ENCODE measurements at places on chromosomes 3 and 15.

DNA sequence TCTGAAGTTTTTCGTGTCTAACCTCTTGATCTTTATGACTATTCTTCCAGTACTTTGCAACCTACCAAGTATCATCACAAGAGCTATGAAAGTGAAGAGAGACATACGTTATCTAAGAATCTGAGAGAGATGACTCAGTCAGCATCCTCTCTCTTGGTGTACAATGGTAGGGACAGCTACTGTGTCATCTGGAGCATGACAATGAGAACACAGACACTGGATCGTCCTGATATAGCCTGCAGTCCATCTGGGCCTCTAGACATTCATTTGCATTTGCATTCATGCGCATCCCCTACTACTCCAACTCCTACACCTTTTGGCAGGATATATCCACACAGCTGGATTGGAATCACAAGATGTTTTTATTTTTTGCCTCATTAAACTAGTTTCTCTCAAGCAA, 115.2 kb downstream of the PEX5L start:
- no peak for DNase-seq

DNA sequence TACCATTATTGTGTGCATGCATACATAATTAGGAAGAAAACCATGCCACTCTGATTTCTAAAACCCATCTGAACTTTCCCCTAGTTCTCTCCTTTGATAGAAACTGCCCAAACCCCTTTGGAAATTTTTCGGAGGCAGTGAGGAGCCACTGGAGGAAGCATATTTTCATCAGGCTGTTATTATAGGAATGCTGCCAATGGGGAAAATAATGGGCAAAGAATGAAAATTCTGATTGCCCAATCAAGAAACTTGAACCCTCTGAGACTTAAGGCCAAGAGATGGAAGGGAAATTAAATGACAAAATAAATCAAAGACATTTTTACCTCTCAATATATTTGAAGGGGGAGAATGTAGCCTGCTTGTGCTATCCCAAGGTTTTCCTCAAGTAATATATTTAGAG, 376.0 kb upstream of the PDZRN3 start:
- no peak for DNase-seq

DNA sequence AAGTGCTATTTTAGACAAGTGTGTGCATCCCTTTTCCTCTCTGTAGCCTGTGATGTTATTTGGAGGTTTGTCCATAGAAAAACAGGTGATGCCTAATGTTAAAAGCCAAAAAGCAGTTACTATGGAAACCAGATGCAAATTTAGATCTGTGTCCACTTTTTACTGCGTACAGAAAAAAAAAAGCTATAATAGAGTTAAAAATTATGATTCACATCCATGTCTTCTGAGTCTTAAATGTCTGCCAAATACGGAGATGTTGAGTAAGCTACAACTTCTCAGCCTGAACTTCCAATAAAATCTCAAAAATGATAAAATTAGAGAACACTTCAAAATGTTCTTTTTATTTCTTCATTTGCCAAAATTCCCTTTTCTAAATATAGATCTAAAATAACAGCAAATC, 74.2 kb upstream of the GAP43 start:
- no peak for DNase-seq

DNA sequence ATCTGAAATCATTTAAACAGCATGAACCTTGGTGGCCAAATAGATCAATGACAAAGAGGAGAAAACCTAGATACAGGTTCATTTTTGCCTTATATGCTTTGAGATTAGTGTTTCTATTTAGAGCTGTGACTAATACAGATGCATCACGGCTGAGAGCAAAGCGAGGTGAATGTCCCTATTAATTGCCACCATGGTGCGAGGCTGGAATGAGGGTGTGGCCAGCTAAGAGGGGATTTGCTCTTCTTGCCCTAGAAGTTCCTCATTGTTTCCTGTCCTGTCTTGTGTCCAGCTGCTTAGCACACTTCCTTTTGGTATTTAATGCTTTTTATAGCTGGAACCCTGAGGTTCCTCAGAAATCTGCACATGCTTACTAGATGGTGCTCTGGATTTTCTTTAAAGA, 339.1 kb upstream of the RGMA start:
- no peak for DNase-seq

DNA sequence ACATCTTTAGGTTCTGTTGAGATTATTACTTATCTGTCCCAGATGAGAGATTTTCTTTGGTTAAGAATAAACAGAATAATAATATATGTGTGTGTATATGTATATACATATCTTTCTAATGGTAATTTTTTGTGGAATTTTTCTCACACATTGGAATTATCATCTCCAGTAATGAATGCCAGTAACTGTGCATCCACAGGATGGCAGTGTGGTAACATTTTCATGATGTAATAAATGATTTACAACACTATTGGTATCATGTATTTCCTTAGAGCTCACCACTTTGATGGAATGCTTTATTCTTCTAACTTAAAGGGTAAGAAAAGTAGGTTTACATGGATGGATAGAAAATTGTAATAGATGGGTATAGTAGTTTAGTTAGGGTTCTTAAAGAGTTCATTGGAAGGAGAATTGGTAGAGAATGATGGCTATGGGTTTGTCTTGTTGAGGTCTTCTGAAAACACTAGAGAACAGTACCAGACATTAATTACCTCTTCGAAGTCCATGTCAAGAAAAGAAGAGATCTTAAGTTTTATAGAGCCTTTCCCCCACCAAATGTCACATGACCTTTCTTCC, 78.1 kb downstream of the STT3B start:
- no peak for DNase-seq

DNA sequence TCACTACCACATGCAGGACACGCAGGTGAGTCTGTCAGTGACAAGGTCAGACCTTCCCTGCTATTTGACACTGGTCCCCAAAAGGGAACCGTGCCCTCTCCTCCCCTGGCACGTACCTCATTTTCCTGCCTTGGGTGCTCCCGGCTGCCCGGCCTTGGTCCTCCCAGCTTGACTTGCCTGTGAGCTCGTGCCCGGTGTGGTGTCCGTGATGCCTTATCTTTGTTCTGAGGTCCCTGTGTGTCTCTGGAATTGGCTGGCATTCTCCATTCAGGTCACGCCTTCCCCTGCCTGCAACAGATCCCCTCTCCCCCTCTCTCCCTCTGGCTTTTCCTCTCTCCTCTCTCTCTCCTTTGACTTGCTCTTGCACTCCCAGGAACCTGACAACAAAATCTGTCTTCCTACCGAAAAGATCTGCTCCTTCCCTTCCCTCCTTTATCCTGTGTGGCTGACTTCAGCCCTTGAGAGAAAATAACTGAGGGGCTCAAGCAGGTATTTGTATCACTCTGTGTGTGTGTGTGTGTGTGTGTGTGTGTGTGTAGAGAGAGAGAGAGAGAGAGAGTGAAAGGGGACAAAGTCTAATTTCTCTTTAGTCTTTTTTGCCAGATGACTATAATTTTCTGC, at the start of gene MASP1:
Gene MASP1, minus strand, starts transcription at position 226 of the 621 bp plus-strand sequence. Its CDS starts 105 bp downstream, at position 121.
- DNase-seq = no peak

DNA sequence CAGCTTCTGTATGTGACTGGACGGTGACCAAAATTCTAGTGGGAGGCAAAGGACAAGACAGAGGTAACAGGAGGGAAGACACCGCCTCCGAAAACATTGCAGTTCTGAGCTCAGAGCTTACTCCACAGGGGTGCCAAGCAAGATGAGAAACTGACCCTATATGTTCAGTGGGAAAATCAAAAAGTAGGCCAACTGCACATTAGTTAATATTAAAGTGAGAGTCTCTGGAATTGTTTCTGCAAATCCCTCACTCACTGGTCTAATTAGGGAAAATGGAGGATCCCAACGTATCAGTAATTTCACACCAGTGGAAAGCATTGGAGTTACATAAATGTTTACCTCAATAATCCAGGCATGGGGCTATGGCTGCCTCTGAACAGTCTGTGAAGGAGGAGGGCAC, 313.3 kb upstream of the KCNH8 start:
- DNase-seq = no peak

DNA sequence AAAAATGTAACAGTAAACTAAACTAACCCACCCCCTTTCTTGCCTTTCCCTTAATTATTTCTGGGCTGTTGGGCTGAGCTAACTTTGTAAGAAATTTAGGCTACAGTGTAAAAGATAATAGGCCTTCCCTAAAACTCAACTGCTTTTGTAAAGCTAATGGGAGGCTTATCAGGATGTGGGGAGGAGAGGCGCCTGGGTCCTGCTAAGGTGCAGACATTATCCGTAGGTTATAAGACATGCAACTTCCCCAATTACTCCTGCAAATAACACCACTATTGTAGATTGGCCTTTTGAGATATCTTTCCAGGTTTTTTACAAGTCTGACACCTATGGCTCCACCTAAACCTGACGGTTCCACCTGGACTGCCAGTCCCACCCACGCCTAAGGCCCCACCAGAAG, 88.3 kb downstream of the NPAP1 start:
- no peak for DNase-seq

GRCh38 chr3:11846281-11847266, at the start of gene TAMM41:
TAMM41 (minus strand) TSS chr3:11846885; CDS start chr3:11846636, 249 bp downstream.
- DNase-seq = peak; percentile 88

DNA sequence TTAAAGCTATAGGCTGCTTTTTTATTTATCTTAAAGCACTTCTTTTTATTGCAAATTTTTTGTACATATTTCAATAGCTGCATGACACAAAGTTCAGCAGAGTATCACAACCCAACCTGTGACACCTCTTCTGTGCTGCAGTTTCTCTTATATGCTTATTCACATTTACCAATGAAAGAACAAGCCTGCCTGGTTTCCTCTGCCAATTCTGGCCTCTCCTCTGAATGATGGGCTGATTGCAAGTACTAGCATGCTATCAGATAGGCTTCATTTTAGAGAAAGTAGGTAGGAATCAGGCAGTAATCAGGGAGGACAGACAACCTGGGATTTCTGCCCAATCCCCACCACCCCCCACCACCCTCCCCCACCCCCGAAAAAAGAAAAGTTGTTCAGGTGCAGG, 26.6 kb downstream of the ACKR4 start:
- no peak for DNase-seq

- no peak for DNase-seq
Observed at GRCh38 chr3:186213946-186214345, 105.1 kb upstream of the ETV5 start.

DNA sequence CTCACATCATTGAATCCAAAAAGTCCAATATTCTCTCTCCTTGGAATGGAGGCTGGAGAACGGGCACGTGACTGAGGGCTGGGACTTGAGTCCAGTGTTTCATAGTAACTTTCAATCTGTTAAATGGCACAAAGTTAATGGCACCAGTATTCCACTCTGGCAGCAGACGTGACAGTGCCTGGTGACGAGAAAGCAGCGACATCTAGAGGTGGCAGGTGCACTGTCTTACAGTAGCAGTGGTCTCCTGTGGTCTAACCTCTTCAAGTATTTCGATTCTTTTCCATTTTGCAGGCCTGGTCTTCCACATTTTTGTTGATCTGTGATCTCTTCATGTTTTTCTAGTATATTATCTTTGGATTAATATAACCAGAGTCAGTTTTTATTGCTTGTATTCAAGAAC, 107.1 kb downstream of the OXSM start:
- DNase-seq = peak; percentile 2

GRCh38 chr15:88126695-88127431, 129.7 kb downstream of the NTRK3 start:
- DNase-seq = no peak

- DNase-seq = no peak
Observed at GRCh38 chr3:197216169-197216860, 82.1 kb downstream of the DLG1 start.

GRCh38 chr3:123778525-123778924, 105.6 kb downstream of the MYLK start:
- DNase-seq = no peak

GRCh38 chr3:52846432-52846965, 11.7 kb upstream of the MUSTN1 start:
- no peak for DNase-seq

DNA sequence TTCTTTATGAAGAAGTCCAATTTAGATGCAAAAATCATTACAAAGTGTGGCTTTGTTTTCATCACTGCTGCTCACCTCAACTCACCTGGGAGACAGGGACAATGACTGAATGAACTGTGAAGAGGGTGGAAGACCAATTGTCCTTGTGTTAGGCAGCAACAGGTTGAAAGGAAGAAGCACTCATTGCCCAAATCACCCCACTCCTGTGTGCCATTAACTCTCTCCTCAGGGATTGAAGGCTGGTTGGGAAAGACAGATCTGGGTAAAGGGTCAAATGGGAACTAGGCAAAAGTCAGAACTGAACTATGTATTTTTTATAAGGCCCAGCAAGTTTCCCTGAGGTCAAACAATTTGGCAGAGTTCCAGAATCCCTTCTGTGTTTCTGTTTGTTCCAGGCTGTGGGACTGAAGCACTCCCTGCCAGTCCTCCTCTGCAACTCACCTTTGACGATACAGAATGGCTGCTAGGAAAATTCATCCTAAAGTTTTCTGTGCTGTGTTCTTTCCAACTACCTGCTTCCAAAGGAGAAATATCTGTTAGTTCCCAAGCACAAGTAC, 68.6 kb upstream of the CCDC39 start:
- DNase-seq = no peak

DNA sequence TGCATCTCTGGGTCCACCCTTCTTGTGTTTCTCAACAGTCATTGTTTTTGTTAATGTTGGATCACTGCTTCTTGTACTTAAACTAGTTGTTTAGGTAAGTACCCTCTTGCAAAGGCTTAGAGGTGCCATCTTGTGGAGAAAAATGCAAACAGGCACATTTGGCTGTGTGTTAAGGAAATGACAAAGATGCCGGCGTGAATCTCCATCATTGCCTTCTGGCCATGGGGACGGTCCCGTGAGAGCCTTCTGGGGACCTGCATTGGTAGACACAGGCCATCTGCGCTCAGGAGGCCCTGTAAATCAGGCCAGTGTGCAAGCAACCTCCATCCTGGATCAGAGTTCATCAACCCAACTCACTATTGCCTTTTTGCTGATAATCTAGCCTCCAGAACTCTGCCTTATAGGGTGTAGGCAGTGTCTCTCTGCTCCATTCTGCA, 158.6 kb upstream of the NR2E3 start:
- no peak for DNase-seq

DNA sequence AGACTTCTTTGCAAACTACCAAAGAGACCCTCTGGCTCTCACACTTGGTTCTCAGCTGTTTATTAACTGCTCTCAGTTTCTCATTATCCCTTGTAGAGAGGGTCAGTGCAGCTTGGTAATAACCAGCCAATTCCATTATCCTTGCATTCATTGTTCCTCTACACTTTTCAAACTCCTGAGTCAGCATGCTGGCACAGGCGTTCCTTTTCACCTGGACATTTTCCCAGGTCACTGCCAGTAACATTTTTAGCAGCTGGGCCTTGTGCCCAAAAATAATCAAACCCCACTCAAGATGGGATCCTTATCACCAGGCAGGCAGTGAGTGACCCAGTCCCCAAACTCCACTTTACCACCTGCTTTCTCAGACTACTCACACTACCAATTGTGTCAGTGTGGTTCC, 4.8 kb upstream of the SUMF1 start:
- no peak for DNase-seq

All from activated T-cell treated with anti-CD3 and anti-CD28 coated beads for 48 hours (primary cell).